Muscle of back (tissue), 13 donors: ENCODE measurements at places on chromosomes 11 and 22. TPM values are rescaled to one million over a fixed set of nuclear protein-coding genes. Genes with fewer than 3 reads are reported as not detected.

GRCh38 chr11:87583931-87584330, 546.2 kb downstream of the TMEM135 start:
- no peak for DNase-seq

GRCh38 chr11:78870655-78871054, 296.0 kb upstream of the NARS2 start:
- no peak for DNase-seq

- no peak for DNase-seq
These were observed 428.5 kb downstream of the SOX6 start for GRCh38 chr11:15927864-15928217.

The HEPACAM gene
- 0.08 TPM for polyA plus RNA-seq
